ENCODE measurements at places on chromosomes 11 and 22. TPM values are rescaled to one million over a fixed set of nuclear protein-coding genes. Genes with fewer than 3 reads are reported as not detected.

The CRYBB3 gene
- total RNA-seq: 0.09 TPM

The PRR14L gene
- 10.7 TPM for total RNA-seq

The HTR3B gene
- total RNA-seq: 0.09 TPM

The SLC5A1 gene
- 0.24 TPM for total RNA-seq

The HPX gene
- 0.38 TPM for total RNA-seq

The DRD4 gene
- 0.09 TPM for total RNA-seq

The RNF26 gene
- 2.7 TPM for total RNA-seq

The DEUP1 gene
- 0.33 TPM for total RNA-seq

The SORL1 gene
- total RNA-seq: 23.8 TPM

The MRGPRX3 gene
- total RNA-seq: not detected

The ZNF280B gene
- total RNA-seq: 0.99 TPM

The C11orf52 gene
- 1.3 TPM for total RNA-seq

The NTM gene
- total RNA-seq: 0.47 TPM

The GPR83 gene
- total RNA-seq: 0.14 TPM

The PIK3IP1 gene
- 64.4 TPM for total RNA-seq
